ENCODE measurements at places on chromosomes 2 and 18.
A peak's percentile ranks its signal among the peaks of the same experiment; 100 is the strongest.

DNA sequence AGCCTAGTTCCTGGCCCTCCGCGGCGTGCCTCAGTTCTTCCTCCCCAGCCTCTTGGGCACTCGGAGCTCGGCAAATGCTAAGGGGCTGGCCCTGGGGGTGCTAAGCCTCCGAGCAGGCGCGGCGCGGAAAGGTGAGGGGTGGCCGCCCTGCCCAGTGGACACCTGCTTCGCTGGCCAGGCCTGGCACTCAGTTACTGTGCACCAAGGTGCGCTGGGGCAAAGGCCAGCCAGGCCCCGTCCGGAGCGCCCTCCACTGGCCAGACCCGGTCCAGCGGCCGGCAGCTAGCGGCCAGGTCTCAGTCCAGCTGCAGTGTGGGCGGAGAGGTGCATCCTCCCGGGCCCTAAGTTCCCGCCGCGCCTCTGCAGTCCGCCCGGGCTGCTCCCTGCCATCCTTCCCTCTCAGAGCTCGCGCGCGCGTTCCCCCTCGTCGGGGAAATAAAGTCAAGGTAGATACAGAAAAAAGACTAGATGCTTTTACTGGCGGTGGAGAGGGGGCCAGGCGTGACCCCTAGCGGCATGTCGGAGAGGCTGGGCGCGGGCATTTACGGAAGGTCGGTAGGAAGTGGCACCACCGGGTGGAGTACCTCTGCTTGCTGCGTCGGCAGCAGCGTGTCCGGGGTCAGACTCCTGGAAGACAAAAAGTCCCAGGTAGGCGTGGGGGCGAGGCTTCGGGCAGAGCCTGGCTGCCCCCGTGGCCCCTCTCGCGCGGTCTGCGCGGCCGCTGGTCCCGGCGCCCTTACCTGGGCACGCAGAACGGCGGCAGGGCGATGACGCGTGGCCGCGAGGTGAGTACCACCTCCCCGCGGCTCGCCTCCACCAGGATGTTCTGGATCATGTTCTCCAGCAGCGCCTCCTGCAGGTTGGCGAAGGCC lies 9.4 kb upstream of the CRYBA2 start:
- DNase-seq, result peak; percentile 14

DNA sequence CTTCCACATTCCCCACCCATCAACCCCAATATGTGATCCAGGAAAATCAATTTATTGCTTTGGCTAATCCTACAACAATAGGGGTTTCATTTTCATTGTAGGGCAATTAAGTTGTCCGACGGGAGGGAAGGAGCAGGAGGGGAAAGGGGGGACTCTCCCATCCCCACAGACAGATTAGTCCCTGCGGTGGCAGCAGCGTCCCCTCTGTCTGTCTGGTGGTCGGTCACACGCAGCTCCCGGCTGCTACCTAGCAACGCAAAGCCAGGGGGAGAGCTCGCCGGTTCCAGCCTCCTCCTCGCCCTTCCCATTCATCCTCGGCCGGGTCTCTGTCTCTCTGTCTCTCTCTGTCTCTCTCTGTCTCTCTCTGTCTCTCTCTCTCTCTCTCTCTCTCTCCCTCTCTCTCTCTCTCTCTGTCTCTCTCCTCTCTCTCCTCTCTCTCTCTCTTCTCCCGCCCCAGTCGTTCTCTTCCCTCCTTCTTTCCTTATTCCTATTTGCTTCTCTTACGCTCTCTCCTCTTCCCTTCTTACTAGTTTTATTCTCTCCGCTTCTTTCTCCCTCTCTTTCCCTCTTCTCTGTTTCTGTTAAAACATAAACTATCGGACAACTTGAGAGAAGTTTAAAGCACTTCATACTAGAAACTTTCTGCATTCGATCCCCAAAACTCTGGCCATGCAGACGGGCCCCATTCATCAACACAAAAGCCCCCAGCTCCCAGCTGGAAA lies 1.2 kb downstream of the LRP2 start:
- no peak for DNase-seq

DNA sequence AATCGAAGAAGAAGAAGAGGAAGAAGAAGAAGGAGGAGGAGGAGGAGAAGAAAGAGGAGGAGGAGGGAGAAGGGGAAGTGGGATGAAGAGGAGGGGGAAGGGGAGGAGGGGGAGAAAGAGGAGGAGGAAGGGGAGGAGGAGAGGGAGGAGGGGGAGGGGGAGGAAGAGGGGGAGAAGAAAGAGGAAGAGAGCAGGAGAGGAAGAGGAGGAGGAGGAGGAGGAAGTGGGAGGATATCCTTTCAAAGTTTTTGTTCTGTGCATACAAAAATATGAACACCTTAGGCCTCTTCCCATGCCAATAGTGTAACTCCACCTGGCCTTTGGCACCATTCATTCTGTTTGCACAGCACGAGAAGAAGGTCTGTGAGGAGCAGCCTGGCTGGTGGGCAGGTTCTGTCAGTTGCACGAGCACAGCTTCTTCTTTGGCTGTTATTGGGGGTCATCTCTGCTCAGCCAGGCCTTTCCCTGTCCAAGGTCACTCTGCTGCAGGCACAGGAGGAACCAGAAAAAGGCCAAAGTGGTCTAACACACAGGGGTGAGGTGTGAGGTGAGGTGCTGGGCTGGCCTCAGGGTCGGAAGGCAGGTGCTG lies 25.8 kb upstream of the PLB1 start:
- no peak for DNase-seq

GRCh38 chr2:126568734-126569133 lies 87.2 kb upstream of the GYPC start:
- no peak for DNase-seq

- DNase-seq, result no peak
Measured at GRCh38 chr2:64108666-64109241, 35.5 kb downstream of the PELI1 start.

DNA sequence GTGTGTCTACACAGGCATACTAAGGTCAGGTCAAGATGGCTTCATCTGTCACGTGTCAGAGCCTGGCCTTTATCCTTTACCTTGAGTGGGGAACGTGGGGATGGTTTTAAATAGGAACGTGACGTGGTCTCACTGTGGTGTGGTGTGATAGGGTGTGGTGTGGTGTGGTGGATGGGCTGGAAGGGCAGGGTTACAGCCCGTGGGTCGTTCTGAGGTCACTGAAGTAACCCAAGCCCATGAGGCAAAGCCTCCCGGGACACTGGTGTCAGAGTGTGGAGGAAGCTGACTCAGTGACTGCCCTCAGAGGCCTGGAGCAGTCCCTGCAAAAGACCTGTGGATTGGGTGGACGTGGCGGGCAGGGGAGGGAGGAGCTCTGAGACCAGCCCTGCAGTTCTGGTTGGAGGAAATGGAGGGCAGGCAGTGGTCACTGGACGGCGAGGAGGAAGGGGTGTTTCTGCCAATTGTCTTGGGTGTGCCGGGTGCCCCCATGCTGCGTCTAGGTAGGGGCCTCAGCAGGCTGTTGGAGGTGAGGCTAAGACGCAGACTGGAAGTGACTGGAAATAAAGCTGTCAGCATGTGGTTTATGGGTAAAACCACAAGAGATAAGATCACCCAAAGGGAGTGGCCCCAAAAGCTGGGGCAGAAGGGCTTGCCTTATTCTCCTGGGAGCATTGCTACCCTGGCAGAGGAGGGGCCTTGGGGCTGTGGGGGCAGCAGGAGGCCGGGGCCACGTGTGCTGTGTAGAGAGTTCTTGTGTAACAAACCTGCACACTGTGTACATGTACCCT lies 84.8 kb downstream of the SH3RF3 start:
- DNase-seq, result peak; percentile 65

GRCh38 chr2:216402751-216403150 lies 9.5 kb upstream of the SMARCAL1 start:
- no peak for DNase-seq

- no peak for DNase-seq
Measured at GRCh38 chr2:19670303-19670702, 231.5 kb downstream of the TTC32 start.

- no peak for DNase-seq
Measured at GRCh38 chr2:8061219-8061618, 620.6 kb upstream of the ID2 start.

DNA sequence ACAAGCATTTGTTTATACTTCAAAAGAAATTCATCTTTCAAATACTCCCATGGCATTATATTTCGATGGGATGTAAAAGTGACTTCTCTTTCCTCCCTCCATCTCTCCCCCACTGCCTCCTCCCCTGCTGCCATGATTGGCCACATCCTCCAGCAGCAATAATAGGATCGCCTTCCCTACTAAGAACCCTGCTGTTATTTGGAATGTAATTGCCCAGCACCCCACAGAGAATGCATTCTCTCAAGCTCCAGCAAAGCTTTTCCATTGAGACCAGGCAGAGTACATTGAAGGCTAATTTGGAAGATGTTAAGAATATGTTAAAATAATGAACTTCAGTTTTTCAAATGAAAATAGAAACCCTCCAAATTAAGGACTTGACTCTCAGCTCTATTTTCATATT lies 375.4 kb upstream of the ACVR2A start:
- DNase-seq, result no peak

DNA sequence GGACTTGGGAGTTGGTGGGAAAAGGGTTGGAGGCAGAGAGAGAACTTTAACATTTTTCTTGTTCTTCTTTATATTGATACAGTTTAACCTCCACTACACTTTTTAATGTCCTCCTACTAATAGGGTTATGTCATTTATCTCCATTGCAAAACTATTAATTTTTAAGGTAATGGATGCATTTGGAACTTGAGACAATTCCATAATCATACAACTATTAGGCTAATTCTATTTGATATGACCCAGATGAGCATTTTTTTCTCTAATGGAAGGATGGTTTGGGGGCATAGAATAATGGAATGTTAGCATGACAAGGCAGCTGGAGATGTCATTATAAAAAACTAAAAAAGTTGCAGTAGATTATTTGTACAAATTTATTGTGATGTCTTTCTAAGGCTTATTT lies 239.2 kb upstream of the KCNJ3 start:
- no peak for DNase-seq

- no peak for DNase-seq
Measured at GRCh38 chr2:62055724-62056336, 140.1 kb upstream of the B3GNT2 start.

DNA sequence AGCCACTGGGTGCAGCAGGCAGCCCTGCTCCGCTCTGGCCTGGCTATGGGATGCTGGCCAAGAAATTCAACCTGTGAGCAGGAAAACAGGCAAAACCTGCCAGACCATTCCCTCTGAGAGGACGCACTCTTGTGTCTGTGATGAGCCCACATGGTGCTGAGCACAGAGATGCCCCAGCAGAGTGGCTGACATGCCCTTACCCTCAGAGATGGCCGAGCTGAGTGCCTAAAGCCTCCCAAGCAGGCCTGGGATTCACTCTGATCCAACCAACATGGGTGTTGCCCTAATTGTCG lies 34.3 kb upstream of the TAF1B start:
- DNase-seq, result no peak

DNA sequence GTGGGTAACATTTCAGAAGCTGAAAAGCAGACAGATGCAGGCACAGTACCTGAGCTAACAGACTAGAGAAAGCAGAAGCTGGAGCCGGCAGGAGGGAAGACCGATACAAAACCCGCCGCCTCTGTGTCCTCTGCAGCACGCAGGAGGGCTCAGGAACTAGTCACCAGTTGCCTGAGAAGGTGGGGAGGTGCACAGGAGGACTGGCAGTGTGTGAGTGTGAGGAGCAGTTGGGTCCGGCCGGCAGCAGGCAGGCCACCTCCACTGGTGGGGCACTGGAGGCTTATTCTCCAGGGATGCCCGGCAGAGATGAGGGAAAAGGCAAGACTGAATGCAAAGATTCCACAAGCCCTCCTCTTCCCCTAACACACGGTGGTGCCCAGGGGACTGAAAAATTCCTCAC lies 18.2 kb downstream of the ERCC3 start:
- no peak for DNase-seq

GRCh38 chr18:71021030-71021362 lies 732.2 kb downstream of the SOCS6 start:
- DNase-seq, result no peak

- no peak for DNase-seq
Measured at GRCh38 chr2:181812106-181812743, 79.3 kb upstream of the ITPRID2 start.

DNA sequence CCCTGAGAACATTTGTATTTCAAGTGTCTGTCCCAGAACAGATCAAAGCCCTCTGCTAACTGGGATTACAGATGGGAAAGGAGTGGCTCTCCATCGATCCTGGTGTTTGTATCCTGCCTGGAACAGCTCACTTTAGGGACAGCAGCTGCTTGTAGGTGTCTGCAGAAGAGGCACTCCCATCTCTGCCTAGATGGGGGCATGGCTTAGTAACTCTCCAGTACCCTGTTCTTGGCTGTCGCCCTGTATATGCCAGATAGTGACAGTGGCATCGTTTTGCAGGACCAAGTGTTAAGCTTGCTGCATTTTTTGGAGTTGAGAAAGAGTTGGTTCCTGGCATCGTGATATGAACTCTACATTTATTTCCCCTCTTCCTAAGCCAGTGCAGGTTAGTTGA lies 189.9 kb downstream of the SH3RF3 start:
- DNase-seq, result no peak

DNA sequence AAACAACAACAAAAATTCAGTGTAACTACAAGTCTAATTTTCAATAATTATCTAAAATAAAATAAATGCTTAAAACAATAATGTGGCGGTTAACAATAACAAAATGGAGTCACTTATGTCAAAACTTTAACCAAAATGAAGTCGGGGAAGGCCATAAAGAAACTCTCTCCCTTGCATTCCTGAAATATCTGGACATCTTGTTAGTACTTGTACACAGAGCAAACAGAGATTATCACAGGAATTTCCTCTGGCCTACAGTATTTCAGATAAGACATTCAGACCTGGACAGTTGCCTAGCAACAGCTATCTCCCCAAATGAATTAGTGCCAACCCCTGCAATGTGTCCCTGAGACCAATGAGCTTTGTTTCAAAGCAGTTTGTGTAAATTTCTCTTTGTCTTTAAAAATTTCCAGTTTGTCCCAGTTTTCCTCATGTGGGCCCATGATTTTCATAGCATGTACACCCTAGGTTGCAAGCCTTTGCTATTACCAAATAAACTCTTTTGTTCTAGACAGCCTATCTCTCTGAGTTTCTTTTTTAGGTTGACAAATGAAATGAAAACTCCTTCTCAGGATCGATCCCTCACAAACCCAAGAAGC lies 68.6 kb downstream of the EXOC6B start:
- DNase-seq, result no peak

GRCh38 chr2:179186126-179186525 lies 78.5 kb downstream of the SESTD1 start:
- DNase-seq, result no peak

- no peak for DNase-seq
Measured at GRCh38 chr18:13592246-13592645, 134.1 kb downstream of the FAM210A start.

- no peak for DNase-seq
Measured at GRCh38 chr2:20172273-20173055, 52.5 kb downstream of the SDC1 start.

DNA sequence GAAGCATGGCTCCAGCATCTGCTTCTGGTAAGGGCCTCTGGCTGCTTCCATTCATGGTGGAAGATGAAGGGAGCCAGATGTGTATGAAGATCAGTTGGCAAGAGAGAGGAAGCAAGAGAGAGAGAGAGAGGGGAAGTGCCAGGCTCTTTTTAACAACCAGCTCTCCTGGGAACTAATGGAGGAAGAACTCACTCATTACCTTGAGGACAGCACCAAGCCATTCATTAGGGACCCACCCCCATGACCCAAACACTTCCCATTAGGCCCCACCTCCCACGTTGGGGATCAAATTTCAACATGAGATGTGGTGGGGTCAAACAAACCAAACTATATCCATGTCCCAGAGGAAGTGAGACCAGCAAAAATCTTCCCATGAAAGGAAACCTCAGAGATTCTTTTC lies 124.8 kb upstream of the SIX2 start:
- no peak for DNase-seq
